Activated CD8-positive, alpha-beta T cell treated with anti-CD3 and anti-CD28 coated beads, Interleukin-2, amount 10 ng/mL, durations not matched to agents 7 days and 5 days (primary cell): ENCODE measurements at places on chromosomes 2 and 18. TPM values are rescaled to one million over a fixed set of nuclear protein-coding genes. Genes with fewer than 3 reads are reported as not detected.

DNA sequence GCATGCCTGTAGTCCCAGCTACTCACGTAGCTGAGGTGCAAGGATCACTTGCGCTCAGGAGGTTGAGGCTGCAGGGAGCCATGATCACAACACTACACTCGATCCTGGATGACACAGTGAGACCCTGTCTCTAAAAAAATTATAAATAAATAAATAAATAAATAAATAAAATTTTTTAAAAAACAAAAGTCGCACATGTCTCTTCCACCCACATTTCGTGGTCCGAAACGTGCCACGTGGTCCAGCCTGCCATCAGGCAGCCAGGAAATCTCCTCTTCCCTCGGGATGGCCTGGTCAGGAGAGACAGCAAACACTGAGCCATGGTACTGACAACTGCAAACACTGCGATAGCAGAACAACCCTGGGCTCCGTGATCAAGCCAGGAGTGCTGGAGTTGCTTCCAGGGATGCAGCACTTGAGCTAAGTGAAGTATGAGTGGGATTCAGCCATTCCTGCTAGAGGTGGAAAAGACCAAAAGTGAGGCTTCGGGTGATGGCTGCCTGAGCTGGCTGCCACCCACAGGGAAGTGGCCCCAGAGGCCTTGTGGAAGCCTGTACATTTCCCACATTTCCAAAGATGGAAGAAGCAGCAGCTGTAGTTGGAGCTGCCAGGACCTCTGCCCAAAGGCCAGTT is 193.1 kb downstream of the SMAD2 start:
- DNase-seq: no peak

The MGAT4A gene
- total RNA-seq: 73.4 TPM

The FARP2 gene
- total RNA-seq: 19.3 TPM

The SATB2 gene
- total RNA-seq: not detected

The PRKAG3 gene
- not detected for total RNA-seq

The PLB1 gene
- total RNA-seq: 1.4 TPM

The RPRM gene
- 0.24 TPM for total RNA-seq
